ENCODE measurements at places on chromosomes 7 and 10. TPM values are rescaled to one million over a fixed set of nuclear protein-coding genes. Genes with fewer than 3 reads are reported as not detected.

Gene CTAGE4
- total RNA-seq, result 4.7 TPM

Gene GTF2IRD2
- 12.4 TPM for total RNA-seq

Gene GHRHR
- not detected for total RNA-seq

GRCh38 chr7:120462991-120463390, 190.0 kb downstream of the KCND2 start:
- no peak for DNase-seq

DNA sequence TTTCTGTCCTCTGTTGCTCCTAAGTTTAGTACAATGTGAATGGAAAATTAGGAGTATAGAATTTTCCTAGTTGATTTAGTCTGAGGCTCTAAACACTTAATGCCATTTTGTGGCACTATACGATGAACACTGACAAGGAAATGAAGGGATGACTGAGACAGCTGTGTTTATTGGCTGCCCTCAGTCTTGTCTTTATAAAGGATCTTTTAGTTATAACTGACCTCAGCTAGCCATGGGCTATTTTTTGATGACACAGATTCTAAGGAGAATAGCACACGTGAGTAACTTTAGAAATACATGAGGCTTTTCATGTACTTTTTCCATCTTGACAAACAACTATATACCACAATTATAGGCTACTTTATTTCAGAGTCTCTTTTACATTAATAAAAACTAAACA, 113.7 kb downstream of the PRKG1 start:
- DNase-seq, result peak; percentile 28

- DNase-seq, result no peak
These were observed 361.8 kb upstream of the ZMIZ1 start for GRCh38 chr10:78706726-78707540.

GRCh38 chr10:76554478-76554877, 1083.1 kb downstream of the KCNMA1 start:
- no peak for DNase-seq

DNA sequence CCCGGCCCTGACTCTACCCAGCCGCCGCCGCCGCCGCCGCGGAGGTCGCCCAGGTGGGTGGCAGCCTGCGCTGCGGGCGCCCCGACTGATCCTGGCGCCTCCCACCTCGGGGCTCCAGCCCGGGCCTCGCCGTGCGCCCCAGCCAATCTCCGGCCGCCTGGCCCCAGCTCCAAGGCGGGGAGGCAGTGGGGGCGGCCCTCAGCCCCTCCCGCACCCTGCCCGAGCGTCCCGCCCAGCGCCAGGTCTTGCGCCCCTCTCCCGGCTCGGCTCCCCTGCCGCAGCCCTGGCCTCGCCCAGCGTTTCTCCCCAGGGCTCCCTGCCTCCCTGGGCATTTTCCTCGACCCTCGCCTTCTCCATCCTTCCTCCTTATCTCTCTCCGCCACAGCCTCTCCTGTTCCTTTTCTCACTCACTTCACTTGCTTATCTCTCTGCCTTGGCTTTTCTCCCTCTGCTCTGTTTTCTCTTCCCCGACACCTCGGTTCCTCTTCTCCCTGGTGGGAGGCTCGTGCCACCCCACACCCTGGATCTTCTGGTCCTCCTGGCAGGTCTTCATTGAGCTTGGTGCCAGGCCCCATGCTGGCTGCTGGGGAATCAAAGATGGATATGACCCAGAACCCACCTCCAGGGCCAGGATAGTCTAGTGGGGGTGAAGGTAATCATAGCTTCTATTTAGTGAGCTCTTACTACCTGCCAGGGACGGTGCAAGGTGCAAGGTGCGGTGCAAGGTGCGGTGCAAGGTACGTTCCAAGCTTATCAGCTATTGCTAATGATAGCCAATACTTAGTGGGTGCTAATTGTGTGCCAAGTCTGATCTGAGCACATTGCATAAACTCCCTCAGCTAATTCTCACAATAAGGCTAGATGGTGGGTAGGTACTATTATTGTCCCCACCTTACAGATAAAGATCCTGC, at the start of gene SFRP5:
Gene SFRP5, minus strand, starts transcription at position 87 of the 911 bp plus-strand sequence. CDS start 166 bp downstream, outside the sequence.
- DNase-seq, result no peak

- no peak for DNase-seq
These were observed 31.6 kb upstream of the ZNF746 start for GRCh38 chr7:149529136-149529718.

DNA sequence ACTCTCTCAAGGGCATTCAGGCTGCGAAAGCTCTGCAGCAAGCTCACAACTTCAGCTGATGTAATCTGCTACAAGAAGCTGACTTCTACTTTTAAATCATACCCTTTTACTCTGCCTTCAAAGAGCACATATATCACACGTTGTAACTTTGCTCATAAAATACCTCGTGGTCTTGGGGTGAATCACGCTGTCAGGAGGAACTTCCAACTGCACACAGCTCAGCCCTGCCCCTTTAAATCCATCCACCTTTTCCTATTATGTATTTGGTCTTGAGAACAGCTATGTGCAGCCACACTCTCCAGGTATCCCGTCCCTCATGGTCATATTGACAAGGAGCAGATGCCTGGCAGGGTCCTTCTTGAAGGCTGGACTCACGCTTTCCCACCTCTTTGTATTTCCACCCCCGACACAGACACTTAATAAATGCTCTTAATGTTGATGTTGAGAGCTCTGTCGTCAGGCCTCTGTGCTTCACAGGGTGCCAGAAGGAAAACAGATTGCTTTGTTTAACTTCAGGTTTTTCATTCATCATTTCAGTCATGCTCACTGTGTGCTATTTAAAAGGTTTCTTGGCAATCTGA, 47.6 kb downstream of the ICA1 start:
- DNase-seq, result peak; percentile 64

Data from tongue (tissue), 3 donors.